Naive thymus-derived CD8-positive, alpha-beta T cell (primary cell): ENCODE measurements at places on chromosomes 2 and 18.

DNA sequence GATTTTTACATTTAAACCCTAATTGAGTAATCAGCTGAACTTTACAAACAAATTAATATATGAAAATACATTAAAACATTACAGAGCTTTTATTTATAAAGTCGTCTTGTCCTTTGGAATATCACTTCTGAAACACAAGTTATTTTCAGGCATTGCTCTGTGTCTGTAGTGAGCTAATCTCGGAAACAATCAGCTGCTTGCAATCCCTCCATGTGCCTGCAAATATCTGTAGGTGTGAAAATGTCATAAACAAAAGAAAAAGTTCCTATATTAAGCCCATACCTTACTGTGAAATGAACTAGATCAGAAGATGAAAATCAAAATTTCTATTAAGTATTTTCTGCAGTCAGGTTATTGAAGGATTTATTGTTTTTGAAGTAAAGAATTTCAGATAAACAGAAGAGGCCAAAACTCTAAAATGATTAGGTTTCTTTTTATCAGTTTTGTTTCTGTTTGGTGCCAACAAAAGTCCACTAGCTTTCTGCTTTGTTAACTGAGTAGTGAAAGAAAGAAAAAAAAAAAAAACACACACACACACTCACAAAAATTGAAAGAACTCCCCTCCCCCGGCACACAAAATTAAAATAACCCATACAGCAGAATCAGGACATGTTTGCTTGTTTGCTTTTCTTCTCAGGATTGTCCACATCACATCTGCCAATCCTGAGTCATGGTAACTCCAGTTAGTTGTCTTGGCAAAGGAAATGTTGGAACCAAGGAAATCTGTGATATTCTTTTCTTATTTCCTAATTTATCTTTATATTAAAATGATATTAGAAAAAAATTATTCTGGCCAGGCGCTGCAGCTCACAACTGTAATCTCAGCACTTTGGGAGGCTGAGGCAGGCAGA lies 627.0 kb upstream of the SLC39A10 start:
- DNase-seq = no peak

DNA sequence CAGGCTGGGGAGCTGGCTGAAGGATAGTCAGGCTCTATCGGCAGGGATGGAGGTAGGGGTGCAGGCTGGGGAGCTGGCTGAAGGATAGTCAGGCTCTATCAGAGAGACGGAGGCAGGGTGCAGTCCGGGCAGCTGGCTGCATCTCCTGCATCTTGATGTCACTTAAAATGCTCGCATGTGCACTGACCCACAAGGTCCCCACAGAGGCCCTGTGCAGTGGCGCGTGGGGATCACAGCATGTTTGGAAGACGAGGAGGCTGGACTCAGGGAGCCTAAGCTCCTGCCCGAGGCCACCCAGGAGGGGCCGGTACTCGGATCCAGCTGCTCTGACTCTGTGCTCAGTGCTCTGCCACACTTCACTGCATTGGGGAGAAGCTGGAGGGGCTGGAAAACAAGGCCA lies 189.0 kb upstream of the HDAC4 start:
- no peak for DNase-seq

DNA sequence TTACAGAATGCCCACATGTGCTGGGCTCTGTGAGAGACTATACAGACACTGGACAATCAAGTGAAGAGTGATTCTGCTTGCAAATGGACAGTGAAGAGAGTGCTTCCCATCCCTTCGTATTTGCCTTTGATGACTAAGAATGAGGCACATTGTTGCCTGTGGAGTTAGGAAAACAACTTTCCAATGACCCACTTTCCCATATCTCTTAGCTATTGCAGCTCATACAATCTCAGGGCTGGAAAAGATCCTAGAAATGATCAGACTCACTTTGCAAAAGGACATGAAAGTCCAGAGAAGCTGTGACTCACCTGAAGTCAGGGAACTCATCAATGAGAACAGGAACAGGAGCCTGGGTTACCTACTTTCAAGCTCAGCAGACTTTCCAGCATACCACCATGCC lies 440.5 kb upstream of the TCF4 start:
- no peak for DNase-seq

GRCh38 chr2:28347596-28347995 lies 45.1 kb upstream of the FOSL2 start:
- DNase-seq = no peak

GRCh38 chr18:60966876-60967275 lies 366.4 kb upstream of the CDH20 start:
- DNase-seq = no peak

DNA sequence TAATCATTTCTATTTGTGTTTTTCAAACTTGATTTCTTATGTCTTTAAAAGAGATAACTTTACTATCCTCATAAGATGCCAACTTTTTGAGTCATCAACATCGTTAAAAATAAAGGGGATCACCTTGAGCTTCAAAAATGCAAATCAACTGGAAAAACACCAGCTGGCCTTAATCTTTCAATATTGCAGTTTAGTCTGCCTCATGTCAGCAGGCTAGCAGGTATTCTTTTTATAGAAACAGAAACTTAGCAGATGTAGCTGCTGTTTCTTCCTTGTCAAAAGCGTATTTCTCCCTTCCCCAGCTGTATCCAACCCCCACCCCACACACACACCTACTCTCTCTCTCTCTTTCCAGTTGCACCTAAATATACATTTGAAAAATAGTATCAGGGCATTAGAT lies 154.1 kb upstream of the ZNF804A start:
- DNase-seq = no peak

DNA sequence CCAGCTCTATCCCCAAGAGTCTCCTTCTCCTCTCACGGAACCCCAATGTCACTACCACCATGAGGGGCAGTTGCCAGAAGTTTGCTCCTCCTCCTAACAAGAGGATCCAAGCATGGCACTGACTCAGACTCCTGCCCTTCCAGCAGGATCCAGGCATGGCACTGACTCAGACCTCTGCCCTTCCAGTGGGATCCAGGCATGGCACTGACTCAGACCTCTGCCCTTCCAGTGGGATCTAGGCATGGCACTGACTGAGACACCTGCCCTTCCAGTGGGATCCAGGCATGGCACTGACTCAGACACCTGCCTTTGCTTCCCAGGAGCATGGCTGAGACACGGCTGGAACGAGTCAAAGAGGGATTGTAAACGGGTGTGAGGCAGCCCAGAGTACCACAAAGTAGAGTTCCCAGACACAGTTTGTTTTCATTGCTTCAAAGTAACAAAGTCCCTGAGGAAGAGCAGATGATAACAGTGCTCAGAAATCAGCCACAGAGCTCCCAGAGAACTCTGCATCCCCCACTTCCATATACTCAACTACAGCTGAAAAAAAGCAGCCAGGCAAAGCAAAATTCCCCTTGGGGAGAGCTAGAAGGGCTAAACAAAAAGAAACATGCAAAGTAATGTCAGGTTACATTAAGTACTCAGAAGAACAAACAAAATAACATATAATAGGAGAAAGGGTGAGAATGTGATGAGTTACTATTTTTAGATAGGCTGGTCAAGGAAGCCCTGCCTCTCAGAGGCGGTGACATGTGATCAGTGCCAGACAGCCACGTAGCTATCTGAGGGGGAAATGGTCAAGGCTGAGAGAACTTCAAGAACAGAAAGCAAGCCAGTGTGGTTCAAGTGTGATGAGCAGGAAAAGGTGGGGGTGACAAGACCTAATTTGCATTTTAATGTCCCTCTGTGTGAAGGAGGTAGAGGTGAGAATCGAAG lies 3.0 kb downstream of the BUB1 start:
- no peak for DNase-seq

DNA sequence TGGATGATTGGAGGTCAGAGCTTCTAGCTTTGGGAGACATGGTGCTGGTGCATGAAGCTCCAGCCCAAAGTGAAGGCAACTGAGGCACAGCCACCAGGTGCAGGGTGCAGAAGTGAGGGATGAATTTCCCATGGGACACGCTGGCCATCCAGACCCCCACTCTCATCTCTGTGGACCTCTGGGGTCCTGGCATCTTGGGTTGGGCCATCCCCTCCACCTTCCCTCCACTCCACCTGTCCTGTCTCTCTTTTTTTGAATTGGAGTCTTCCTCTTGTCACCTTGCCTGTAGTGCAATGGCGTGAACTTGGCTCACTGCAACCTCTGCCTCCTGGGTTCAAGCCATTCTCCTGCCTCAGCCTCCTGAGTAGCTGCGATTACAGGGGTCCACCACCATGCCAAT lies 3.4 kb downstream of the NGEF start:
- no peak for DNase-seq

GRCh38 chr2:98470851-98471255 lies 26.2 kb downstream of the INPP4A start:
- DNase-seq = no peak

GRCh38 chr2:4324531-4324930 lies 621.2 kb downstream of the DCDC2C start:
- DNase-seq = no peak

GRCh38 chr2:43486603-43487002 lies 109.2 kb downstream of the THADA start:
- no peak for DNase-seq

DNA sequence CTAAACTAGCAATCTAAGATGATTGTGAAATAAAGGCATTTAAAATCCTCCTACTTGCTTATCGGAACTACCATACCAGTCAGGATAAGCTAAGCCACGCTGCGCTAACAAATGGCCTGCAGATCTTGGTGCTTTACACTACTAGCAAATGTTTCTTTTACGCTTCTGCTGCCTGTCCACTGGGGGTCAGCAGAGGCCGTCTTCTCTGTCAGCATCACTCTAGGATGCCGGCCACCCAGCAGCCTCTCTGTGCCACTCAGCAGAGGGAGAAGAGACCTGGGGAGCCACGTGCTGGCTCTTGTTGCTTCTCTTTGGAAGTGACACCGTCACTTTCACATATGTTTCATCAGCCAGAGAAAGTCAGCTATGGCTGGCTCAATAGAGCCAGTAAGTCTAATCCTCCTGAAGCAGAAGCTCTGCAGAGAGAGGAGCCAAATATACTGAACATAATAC lies 36.6 kb downstream of the COPS8 start:
- DNase-seq = no peak

DNA sequence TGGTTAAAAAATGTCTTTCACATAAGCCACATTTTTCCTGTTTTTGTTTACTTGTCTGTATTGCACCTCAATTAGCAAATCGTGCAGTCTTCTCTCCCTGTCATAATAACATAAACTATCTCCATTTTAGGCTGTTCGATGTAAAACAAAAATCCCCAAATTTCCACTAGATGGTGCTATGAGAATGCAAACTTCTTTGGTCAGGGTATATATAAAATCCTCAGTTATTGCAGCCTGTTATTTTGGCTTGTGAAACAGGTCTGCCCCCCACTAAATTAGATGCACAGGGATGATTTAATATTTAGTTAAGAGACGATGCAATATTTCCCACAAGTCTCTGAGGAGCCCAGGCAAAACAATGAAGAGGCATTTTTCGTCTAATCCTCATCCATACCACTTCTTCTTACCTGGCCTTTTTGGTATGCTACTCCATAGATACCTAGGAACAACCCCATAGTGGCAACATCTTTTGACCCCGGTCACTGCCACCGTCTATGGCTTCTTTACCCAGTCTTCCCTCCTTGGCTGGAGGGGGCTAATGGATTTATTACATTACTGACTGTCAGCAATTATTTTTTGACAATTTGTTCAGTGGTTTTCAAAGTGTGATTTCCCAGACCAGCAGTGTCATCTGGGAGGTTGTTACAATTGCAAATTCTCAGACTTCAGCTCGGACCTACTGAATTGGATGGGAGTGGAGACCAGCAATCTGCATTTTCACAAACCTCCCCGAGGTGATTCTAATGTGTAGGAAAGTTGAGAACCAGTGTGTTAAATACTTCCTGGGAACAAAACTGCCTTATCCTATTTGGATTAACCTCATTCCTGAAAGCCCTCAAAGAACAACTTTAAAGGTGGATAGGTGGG lies 117.4 kb upstream of the CWC22 start:
- DNase-seq = no peak

GRCh38 chr18:50338122-50338521 lies 36.7 kb upstream of the SKA1 start:
- no peak for DNase-seq

GRCh38 chr2:96874198-96874831 lies 4.4 kb upstream of the SEMA4C start:
- DNase-seq = no peak

- peak; percentile 11 for DNase-seq
These were observed at the start of gene ACVR2A for GRCh38 chr2:147844697-147845410. TSS of gene ACVR2A (plus strand) at chr2:147845029. CDS start at chr2:147845153, 124 bp downstream.

GRCh38 chr2:73987109-73987947 lies 2.6 kb downstream of the TET3 start:
- DNase-seq = no peak

DNA sequence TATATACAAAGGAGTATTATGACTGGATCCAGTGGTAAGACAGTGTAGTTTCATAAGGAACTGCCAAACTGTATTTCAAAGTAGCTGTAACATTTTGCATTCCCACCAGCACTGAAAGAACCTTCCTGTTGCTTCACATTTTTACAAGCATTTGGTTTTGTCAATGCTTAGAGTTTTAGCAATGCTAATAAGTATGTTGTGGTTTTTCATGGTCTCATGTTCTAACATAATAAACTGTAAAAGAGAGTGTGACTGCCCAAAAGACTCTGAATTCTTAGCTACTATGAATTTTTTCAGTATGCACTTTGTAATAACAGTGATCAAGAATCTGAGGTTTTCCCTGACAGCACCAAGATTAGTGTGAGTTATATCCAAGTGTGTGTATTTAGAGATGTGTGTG lies 604.2 kb downstream of the XIRP2 start:
- no peak for DNase-seq

DNA sequence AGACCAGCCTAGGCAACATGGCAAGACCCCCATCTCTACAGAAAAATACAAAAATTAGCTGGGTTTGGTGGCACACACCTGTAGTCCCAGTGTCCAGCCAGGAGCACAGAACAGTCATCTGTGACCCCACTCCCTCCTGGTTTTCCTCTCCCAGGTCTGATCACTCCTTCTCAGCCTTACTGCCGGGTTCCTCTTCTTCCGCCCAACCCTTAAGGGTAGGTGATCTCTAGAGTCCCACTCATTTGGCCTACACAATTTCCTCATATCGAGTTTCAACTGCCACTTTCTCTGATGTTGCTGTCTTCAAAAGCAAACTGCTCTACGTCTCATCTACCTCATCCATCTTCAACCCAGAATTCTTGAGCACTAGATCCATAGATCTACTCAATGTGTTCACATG lies 13.4 kb upstream of the MAT2A start:
- no peak for DNase-seq

DNA sequence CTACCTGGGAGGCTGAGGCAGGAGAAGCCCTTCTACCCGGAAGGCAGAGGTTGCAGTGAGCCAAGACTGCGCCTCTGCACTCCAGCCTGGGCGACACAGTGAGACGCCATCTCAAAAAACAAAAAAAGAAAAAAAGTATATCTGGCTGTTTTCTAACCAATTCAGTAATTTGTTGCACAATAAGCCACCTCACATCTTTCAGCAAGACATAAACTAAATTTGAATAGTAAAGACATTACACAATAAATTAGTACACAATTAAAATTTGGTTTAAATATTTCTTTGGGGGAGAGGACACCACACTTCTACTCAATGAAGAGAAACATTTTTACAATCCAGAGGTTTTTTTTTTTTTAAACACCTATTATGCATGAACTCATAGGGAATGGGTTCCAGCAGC lies 36.0 kb upstream of the MTA3 start:
- DNase-seq = no peak

- DNase-seq = no peak
These were observed 2.2 kb downstream of the HMSD start for GRCh38 chr18:63951302-63951705.
